ENCODE measurements at places on chromosomes 1 and 21.
A peak's percentile ranks its signal among the peaks of the same experiment; 100 is the strongest.

GRCh38 chr1:155940482-155940992, 901 bp upstream of the RXFP4 start:
- peak; percentile 60 for DNase-seq

GRCh38 chr1:230760360-230760827, 13.2 kb downstream of the CAPN9 start:
- DNase-seq, result no peak

DNA sequence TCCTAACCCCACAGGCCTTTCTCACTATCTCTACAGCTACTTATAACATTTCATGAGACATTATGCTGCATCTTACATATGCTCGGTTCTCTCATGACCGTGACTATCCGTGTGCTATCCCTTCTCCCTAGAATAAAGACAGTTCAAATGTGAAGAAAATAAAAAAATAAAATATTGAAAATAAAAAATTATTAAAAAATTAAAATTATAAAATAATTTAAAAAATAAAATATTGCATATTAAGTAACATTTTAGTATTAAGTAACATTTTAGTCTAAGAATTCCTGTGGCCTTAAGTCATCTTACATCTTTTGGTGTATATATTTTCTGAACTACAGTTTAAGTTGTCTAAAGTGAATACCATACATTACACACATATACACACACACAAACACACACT, 415.5 kb downstream of the DPYD start:
- DNase-seq, result no peak

DNA sequence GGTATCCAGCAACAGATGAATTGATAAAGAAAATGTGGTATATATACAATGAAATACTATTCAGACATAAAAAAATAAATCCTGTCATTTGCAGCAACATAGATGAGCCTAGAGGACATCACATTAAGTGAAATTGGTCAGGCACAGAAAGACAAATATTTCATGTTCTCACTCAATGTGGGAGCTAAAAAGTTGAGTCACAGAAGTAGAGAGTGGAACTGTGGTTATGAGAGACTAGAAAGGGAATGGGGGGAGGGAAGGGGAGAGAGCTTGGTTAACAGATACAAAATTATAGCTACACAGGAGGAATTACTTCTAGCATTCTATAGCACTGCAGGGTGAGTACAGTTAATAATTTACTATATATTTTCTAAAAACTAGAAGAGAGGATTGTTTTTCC, 37.1 kb upstream of the SERPINC1 start:
- peak; percentile 21 for DNase-seq

DNA sequence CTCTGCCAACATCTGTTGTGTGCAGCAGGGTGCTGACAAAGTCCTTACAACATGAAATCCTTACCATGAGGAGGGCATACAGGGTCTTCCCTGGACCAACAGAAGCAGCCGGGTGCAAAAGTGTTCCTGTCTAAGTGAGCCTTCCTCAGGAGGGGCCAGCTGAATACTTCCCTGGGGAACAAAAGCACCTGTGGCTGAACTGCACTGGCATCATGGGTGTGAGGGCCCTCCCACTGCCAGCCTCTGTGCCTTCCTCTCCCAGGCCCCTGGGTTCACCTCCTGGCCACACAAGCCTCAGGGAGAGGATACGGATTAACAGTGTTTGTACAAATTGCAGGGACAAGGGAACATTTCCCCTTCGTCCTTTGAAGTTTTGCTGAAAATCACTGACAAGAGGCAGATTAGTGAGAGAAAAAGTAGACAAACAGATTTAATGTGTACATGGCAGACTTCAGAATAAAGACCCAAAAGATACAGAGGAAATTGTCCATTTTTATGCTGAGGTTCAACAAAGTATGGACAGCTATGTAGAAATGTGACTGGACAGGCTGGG, 91.0 kb upstream of the PPM1J start:
- no peak for DNase-seq

DNA sequence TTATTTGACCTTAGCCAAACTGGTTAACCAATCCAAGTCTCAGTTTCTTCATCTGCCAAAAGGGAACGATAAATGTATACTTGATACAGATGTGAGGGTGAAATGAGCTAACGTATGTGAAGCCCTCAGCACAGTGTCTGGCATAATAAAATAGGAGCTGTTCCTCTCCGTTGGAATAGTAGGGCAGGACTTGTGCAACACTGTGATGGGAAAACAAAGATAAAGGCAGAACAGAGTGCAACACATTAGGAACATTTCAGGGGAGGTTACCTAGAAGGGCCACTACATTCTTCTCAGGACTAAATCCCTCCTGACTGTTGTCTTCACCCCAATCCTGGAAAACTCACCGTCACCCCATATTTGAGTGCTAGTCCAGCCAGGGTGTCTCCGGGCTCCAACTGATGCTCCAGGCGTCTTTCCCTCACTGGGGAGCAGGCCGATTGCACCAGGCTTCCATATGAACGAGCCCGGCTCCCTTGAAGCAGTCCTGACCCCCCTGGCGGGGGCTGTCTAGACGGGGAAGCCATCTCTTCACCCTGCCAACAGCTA, 896 bp downstream of the LYSMD1 start:
- no peak for DNase-seq

GRCh38 chr21:33543505-33544129, 779 bp downstream of the SON start:
- peak; percentile 61 for DNase-seq

GRCh38 chr1:117036018-117036461, 24.1 kb upstream of the TTF2 start:
- DNase-seq, result peak; percentile 15

DNA sequence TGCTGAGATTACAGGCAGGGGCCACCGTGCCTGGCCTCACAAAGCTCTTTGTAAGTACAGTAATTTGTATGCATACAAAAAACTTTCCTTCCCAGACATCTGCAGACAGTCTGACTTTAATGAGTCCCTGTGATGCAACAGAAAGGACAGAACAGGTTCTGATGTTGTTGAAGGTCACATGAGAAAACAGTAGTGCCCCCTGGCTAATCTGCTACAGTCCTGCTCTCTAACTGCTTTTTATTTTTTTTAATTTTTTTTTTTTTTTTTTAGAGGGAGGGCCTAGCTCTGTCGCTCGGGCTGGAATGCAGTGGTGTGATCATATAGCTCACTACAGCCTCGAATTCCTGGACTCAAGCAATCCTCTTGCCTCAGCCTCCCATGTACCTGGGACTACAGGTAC, 36.7 kb downstream of the ACBD3 start:
- DNase-seq, result no peak

DNA sequence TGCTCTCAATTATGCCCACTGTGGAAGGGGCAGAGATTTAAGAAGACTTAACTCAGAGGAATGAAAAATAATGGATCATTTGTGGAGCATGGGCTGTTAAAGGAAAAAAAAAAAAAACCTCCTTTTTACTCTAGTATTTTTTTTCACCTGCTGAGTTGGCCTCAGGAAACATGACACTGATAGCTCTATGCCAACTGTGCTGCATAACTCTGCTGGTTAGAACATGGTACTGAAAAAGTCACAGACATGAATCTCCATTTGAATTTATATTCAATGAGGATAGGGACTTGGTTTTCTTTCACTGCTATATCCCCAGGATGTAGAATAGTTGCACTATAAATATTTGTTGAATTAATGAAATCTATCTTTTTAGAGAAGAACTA, 86.1 kb upstream of the KIAA0040 start:
- no peak for DNase-seq

DNA sequence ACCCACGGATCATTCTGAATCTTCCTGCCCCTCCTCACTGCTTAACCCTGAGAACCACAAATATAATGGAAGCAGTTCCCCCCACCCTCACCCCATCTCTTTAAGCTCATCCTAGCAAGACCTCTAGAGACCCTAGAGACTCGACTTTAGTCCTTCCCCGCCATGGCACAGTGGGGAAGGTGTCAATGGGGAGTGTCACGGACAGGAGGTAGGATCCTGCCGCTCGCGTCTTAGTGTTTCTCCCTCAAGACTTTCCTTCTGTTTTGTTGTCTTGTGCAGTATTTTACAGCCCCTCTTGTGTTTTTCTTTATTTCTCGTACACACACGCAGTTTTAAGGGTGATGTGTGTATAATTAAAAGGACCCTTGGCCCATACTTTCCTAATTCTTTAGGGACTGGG, 677 bp upstream of the PMF1 start:
- DNase-seq, result no peak

- no peak for DNase-seq
Observed at GRCh38 chr1:40987439-40988276, 8.2 kb downstream of the CTPS1 start.

- no peak for DNase-seq
Observed at GRCh38 chr1:236147068-236147467, 4.7 kb downstream of the GPR137B start.

DNA sequence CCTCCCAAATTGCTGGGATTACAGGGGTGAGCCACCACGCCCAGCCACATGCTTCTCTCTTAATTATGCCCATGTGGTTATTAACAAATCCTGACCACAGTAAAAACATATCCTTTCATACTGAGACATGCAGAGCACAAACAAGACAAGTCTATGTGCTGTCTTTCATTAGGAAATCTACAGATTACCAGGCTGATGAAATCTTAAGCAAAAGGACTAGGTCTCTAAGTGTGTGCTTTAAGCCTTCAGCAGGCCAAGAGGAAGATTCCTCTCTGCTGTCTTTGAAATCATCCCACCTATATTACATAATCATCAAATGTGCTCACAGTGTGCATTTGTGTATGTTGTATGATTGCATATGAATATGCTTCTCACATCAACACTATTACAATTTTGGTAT, 419.3 kb downstream of the KCTD3 start:
- DNase-seq, result no peak

DNA sequence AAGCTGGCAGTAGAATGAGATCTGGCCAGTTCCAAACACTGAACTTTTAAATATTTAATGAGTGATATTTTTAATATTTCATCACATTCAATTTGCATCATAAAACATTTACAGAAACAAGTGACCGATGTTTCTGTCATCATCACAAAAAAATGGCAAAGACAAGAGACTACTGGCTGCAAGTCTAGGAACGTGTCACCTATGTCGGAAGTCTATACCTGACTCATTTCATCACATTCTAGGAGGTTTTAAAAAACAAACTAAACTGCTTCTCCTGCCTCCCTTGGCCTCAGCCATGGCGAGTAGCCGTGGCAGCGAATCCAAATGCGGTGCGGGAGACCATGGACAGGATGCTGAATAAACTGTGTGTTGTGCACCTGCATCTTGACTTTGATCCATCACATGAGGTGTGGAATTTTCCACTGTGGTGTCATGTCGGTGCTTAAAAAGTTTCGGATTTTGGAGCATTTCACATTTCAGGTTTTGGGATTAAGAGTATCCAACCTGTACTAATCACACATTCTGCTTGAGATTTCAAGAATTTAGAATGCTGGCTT, 43.1 kb downstream of the CLSTN1 start:
- no peak for DNase-seq

Data from kidney glomerular epithelial cell (primary cell).